Upper lobe of right lung (tissue), 1 donor: ENCODE measurements at places on chromosomes 6 and 20. TPM values are rescaled to one million over a fixed set of nuclear protein-coding genes. Genes with fewer than 3 reads are reported as not detected.
A peak's percentile ranks its signal among the peaks of the same experiment; 100 is the strongest.

XRN2 gene
- 54.9 TPM for total RNA-seq

SNPH gene
- 4.3 TPM for total RNA-seq

REV3L gene
- total RNA-seq, result 37.5 TPM

MYB gene
- total RNA-seq, result 2.0 TPM

WFDC8 gene
- total RNA-seq, result not detected

SLA2 gene
- 1.9 TPM for total RNA-seq

- H3K27ac ChIP-seq, result no peak overlapping the region
- H3K27me3 ChIP-seq, result no peaks in the 10 kb centered on the region
- peaks cover 5% of the 10 kb centered on the region for H3K4me1 ChIP-seq
- no peaks in the 10 kb centered on the region for H3K36me3 ChIP-seq
Observed at GRCh38 chr6:44169886-44170570, 11.4 kb downstream of the CAPN11 start.

- H3K27ac ChIP-seq, result peak overlapping the region; percentile 47
- peaks cover 19% of the 10 kb centered on the region for H3K4me1 ChIP-seq
- H3K27me3 ChIP-seq, result peaks cover 34% of the 10 kb centered on the region
- no peak overlapping the region for H3K4me3 ChIP-seq
- no peak for DNase-seq
Observed at GRCh38 chr20:57582432-57583288, 21.8 kb downstream of the PCK1 start.

GRCh38 chr6:26537160-26537845 is 863 bp upstream of the HMGN4 start:
- peak overlapping the region; percentile 92 for H3K27ac ChIP-seq
- DNase-seq, result peak; percentile 93
- H3K36me3 ChIP-seq, result peaks cover 1% of the 10 kb centered on the region
- no peaks in the 10 kb centered on the region for H3K27me3 ChIP-seq

- H3K4me1 ChIP-seq, result no peaks in the 10 kb centered on the region
- H3K4me3 ChIP-seq, result no peak overlapping the region
- no peak overlapping the region for H3K27ac ChIP-seq
- H3K27me3 ChIP-seq, result peaks cover 37% of the 10 kb centered on the region
Observed at GRCh38 chr20:62533591-62534495, 58.0 kb upstream of the GATA5 start.

GRCh38 chr6:159679091-159680077 is 13.7 kb downstream of the SOD2 start:
- no peak overlapping the region for H3K4me3 ChIP-seq
- DNase-seq, result no peak
- H3K27ac ChIP-seq, result peak overlapping the region; percentile 12
- H3K27me3 ChIP-seq, result no peaks in the 10 kb centered on the region

DNA sequence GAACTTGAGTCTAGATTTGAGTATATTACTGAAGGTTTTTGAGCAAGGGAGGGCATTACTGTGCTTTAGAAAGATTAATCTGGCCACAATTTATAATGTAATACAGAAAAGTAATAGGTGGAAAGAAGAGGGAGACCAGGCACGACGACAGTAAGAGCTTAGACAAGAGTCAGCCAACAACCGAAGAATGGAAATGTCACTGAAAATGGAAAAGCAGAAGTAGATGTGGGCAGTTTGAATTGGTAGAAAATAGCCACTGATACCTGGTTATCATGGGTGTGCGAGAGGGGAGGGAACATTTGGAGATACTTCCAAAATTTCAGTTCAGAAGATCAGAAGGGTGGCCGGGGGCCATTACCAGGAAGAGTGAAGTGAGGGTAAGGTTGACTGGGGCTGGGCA is 339.1 kb downstream of the UTRN start:
- no peak overlapping the region for H3K27ac ChIP-seq
- H3K27me3 ChIP-seq, result no peaks in the 10 kb centered on the region
- no peaks in the 10 kb centered on the region for H3K36me3 ChIP-seq

DNA sequence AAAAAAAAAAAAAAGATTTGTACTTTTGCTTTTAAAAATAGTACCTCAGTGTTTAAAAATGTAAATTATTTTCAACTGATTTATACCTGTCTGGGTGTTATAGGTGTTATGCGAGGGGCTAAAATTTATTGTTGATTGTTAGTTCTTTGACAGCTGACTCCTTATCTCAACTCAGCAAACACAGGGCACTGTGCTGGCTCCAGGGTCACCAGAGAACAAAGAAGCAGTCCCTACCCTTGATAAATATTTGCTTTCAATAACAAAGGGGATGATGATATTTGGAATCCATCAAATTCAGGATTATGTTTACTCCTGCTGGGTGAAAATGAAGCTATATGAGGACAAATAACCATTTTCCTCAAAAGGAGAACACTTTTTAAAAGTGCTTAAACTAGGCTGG is 34.2 kb upstream of the KAT14 start:
- no peak overlapping the region for H3K4me3 ChIP-seq
- DNase-seq, result no peak
- H3K27ac ChIP-seq, result no peak overlapping the region
- H3K36me3 ChIP-seq, result no peaks in the 10 kb centered on the region

DNA sequence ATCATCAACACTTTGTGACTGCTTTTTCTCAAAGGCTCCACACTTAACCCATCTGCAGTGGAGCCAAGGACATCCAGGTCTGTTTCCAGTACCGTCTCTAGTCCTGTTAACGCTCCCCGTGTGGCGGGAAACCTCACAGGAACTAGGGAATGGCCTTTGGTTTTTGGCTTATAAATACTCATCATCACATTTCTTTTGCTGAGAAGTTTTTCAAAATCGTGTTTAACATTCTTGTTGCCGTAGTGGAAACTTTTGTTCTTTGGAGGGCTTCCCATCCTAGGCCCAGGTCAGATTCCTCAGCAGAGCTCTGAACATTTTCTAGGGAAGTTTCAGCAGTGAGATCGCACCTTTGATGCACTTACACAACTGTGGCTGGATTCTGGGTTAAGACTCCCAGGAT is 24.6 kb downstream of the DAAM2 start:
- peaks cover 33% of the 10 kb centered on the region for H3K4me1 ChIP-seq
- no peak overlapping the region for H3K4me3 ChIP-seq
- H3K27me3 ChIP-seq, result no peaks in the 10 kb centered on the region
- H3K36me3 ChIP-seq, result no peaks in the 10 kb centered on the region

GRCh38 chr6:83517500-83517899 is 5.2 kb downstream of the PRSS35 start:
- no peak overlapping the region for H3K27ac ChIP-seq
- peaks cover 5% of the 10 kb centered on the region for H3K27me3 ChIP-seq
- DNase-seq, result no peak
- H3K4me3 ChIP-seq, result no peak overlapping the region
- no peaks in the 10 kb centered on the region for H3K4me1 ChIP-seq
- H3K36me3 ChIP-seq, result no peaks in the 10 kb centered on the region

- peaks cover 28% of the 10 kb centered on the region for H3K27me3 ChIP-seq
- H3K4me3 ChIP-seq, result peak overlapping the region; percentile 46
- H3K4me1 ChIP-seq, result peaks cover 20% of the 10 kb centered on the region
- H3K27ac ChIP-seq, result peak overlapping the region; percentile 74
- DNase-seq, result no peak
- H3K36me3 ChIP-seq, result no peaks in the 10 kb centered on the region
Observed at GRCh38 chr20:45470937-45471336, 1.4 kb downstream of the WFDC2 start.

- no peaks in the 10 kb centered on the region for H3K4me1 ChIP-seq
- no peak overlapping the region for H3K4me3 ChIP-seq
- no peaks in the 10 kb centered on the region for H3K36me3 ChIP-seq
- no peak for DNase-seq
- no peaks in the 10 kb centered on the region for H3K27me3 ChIP-seq
Observed at GRCh38 chr20:37162646-37163045, 16.5 kb upstream of the RPN2 start.
